ENCODE measurements at places on chromosomes 7 and 10.

- no peak for DNase-seq
Measured at GRCh38 chr7:137258552-137258951, 85.0 kb downstream of the PTN start.

- no peak for DNase-seq
Measured at GRCh38 chr10:72277340-72277995, 3.7 kb downstream of the DDIT4 start.

GRCh38 chr10:78196396-78196795 lies 162.7 kb downstream of the RPS24 start:
- no peak for DNase-seq

DNA sequence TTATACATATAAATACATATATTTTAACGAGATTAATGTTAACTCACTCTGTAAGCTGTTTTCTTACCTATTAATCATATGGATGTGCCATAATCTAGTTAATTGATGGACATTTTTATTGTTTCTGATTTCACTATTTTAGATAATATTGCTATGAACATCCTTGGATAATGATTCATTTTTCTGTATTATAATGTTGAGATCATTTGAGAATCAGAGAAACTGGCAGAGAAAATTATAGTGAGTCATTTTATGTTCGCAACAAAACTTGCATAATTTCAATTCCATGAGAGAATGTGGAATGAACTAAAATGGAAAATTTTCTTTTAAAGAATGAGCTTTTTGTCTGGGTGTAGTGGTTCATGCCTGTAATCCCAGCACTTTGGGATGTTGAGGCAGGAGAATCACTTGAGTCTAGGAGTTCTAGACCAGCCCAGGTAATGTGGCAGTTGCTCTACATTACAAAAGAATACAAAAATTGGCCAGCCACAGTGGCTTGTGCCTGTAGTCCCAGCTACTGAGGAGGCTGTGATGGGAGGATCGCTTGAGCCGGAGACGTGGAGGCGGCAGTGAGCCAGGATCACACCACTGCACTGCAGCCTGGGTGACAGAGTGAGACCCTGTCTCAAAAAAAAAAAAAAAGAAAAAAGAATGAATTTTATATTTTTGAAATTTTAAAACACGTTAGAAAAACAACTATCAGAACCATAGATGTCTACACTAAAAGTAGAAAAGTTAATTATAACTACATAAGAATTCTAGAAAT lies 40.5 kb downstream of the PAPSS2 start:
- DNase-seq = no peak

DNA sequence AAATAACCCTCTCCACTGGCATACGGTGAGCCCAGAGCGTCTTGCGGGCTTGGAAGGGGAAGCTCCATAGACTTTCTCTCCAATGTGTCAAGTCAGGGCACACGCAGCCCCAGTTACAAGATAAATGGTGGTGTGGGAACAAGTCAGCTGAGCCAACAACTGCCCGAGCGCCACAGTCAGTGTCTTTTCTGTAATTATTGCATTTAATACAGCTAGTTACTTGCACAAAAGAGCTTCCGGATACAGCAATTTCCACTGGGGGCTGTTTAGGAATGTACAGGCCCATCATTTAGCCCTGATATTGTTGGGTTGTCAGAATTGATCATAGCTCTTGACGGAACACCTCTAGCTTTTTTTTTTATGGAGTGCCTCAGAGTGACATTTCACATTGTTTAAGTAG lies 193.5 kb upstream of the SP8 start:
- no peak for DNase-seq

- no peak for DNase-seq
Measured at GRCh38 chr7:111985798-111986197, 220.4 kb downstream of the DOCK4 start.

DNA sequence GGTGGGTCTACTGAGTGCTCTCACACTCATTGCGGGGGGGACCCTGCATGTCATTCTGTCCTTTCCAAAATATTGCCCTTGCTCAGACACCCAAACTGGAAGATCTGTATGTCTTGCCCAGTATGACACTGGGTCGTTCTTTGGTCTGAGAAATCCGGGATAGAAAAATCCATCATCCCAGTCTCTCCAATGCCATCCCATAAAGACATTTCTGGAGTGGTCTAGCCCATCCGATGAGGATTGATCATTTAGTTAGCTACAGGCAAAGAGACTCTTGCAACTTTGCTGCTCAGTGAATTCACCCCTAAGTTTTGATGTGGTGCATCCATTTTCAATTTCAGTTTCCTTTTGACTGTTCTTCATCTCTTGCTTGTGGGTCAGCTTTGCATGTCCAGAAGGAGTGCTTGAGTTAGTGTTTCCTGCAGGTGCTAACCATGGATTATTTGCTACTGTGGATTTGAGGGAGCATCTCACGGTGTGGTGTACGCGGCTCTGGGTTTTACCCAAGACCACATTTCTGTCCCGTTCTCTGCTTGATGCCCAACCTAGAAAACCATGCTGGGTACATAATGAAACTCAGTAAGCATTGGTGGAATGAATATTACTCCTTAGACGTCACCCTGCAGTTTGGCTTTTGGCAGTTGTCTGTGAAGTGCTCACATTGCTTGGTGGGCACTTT lies 247.0 kb upstream of the MKI67 start:
- DNase-seq = no peak

DNA sequence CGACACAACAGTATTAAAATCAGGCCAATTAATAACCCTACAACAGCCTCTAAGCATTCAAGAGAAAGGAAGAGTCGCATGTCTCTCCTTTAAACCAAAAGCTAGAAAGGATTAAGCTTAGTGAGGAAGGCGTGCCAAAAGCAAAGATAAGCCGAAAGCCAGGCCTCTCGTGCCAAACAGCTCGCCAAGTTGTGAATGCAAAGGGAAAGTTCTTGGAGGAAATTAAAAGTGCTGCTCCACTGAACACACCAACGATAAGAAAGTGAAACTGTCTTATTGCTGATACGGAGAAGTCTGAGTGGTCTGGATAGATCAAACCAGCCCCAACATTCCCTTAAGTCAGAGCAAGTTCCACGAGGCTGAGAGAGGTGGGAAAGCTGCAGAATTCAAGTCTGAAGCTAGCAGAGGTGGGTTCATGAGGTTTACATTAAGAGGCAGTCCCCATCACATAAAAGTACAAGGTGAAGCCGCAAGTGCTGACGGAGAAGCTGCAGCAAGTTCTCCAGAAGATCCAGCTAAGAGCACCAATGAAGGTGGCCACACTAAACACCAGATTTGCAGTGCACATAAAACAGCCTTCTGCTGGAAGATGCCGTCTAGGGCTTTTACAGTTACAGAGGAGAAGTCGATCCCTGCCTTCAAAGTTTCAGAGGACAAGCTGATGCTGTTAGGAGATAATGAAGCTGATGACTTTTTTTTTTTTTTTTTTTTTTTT lies 194.8 kb downstream of the MAD1L1 start:
- DNase-seq = no peak

DNA sequence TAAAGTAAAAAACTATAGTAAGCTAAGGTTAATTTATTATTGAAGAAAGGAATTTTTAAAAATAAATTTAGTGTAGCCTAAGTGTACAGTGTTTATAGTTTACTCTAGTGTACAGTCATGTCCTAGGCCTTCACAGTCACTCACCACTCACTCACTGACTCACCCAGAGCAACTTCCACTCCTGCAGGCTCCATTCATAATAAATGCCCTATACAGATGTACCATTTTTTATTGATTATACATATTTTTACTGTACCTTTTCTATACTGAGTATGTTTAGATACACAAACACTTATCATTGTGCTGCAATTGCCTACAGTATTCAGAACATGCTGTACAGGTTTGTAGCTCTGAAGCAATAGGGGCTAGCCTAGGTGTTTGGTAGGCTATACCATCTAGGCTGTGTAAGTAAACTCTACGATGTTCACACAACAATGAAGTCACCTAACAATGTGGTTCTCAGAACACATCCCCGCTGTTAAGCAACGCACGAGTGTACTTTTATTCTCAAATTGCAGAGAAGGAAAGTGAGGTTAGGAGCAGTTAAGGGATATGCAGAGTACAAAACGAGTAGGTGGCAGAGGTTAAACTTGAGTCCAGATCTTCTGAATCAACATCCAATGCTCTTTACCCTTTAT lies 38.9 kb upstream of the PLCE1 start:
- DNase-seq = no peak

DNA sequence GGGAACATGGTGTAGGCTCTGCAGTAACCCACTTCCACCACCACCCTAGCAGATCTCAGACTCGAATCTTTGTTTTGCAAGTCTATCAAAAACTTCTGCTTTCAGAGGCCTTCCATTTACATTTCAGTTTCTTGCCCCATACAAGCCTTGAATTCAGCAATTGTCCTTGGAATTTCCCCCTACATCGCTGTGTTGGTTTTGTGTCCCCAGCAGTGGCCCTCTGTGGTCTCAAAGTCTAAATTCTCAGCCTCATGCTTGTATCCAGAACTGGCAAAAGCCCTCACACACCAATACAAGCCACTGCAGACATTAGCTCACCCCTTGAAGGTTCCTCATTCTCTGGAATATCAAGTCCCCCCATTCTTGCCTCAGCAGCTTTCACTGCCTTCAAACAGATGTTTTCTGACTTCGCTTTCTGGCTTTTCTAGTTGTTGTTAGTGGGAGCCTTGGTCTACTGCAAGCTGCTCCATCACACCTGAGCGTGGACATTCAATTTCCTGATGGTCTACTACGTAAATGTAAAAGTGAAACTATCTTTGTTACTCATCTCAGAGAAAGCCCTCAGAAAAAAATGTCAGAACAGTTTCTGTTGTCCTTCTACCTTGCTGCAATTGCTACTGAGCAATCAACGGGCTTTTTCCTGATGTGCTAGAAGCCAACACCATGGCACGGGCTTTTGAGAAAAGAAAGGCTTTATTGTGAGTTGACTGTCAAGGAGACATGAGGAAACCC lies 1.8 kb upstream of the NUB1 start:
- DNase-seq = no peak

DNA sequence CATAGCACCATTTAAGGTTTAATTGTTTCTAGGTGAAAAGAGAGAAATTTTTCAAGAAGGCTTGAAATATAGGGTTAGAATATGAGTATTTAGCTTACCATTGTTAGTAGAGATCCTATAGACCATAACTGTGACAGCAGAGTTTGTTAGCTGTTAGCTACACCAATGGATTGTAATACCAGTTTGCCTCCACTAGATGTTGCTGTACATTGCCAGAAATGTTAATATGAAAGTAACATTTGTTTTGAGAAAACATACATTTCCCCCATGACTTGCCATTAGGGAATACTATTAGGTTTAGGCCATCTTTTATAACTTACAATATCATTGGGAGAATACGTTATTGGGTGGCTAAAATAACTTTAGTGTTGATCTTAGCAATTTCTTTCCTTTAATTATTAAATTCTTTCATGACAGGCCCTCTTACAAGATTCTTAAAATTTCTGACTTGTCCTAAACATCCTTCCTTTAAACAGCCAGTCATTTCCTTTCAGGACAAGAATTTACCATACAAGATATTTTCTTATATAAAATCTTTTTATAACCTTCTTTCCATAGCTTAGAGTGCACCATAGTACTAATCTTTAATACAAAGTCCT lies 39.5 kb downstream of the ZNF117 start:
- DNase-seq = peak; percentile 7

DNA sequence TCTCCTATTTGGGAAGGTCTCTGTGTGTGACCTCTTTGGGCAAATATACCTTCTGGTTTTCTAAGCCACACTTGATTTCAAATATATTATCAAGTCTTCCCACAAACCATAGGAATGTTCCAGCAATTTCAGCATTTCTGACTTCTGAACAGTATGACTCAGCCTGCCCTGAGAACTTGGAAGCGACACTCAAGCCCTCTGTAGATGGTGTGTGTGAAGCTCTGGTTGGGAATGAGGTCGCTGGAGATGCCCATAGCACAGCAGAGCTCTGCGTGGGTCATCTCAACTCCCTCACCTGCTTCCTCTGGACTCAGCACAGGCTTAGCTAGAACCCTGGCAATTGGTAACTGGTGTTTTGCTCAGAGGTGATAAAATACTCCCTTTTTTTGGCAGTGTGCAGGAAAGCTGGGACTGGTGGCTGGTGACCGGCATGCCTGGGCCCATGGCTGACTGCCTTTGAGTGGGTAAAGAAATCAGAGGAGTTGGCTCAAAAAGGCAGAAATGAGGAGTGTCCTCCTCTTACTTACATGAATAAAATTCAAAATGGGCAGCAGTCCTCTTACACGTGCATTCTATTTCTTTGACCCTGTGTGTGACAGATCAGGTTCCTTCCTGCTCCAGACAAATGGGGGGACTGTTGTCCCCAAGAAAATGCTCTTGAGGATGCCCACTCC lies 87.5 kb upstream of the NRP1 start:
- no peak for DNase-seq

GRCh38 chr7:11847336-11847735 lies 15.3 kb upstream of the THSD7A start:
- no peak for DNase-seq

GRCh38 chr10:123580426-123580825 lies 85.7 kb upstream of the GPR26 start:
- no peak for DNase-seq

- no peak for DNase-seq
Measured at GRCh38 chr10:114396464-114396863, 7.8 kb downstream of the AFAP1L2 start.

DNA sequence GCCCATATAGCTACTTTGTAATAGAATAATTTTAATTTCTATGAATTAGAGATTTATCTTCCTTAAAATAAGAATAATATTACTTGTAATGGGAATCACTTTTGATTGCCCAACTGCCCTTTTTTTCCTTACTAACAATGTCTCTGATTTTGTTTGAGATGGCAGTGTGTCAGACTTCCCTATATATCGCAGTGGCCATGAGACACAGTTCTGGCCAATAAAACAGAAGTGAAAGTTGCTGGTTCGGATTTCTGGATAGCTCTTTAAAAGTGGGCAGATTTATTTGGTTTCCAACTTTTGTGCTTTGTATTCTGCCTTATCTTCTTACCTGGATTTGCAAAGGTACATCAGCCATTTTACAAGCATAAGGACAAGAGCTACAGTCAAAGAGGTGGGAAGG lies 170.2 kb downstream of the PPP1R17 start:
- DNase-seq = no peak

- DNase-seq = no peak
Measured at GRCh38 chr10:8978100-8978499, 923.6 kb downstream of the GATA3 start.

DNA sequence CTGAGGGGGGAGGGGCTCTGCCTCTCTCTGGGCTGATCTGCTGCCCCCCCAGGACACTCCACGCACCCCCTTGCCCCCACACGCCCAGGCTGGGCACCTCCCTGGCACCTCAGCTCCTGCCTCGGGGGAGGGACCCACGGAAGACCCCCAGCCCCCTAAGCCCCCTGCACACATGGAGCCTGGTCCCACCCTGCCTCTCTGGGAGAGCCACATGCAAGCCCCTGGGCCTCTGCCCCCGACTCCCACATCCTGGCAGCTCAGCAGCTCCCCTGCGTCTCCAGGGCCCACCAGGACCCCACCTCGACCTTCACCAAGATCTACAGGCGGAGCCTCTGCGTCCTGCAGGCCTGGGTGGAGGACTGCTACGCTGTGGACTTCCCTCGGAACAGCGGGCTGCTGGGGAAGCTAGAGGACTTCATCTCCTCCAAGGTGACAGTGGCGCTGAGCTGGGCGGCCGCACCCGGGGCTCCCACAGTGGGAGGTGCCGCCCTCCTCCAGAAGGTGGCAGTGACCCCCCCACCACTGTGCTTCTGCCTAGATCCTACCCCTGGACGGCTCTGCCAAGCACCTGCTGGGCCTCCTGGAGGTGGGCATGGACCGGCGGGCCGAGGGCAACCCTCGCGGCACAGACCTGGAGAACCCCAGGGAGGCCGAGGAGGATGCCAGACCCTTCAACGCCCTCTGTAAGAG lies 18.7 kb upstream of the UTF1 start:
- no peak for DNase-seq

Data from activated CD4-positive, alpha-beta T cell treated with anti-CD3 and anti-CD28 coated beads for 4 hours (primary cell).